ENCODE measurements at places on chromosomes 5 and 9.

- peak; percentile 43 for DNase-seq
These were observed 300.8 kb upstream of the PANK3 start for GRCh38 chr5:168879929-168880328.

GRCh38 chr5:116661419-116661818, 86.8 kb upstream of the SEMA6A start:
- no peak for DNase-seq

DNA sequence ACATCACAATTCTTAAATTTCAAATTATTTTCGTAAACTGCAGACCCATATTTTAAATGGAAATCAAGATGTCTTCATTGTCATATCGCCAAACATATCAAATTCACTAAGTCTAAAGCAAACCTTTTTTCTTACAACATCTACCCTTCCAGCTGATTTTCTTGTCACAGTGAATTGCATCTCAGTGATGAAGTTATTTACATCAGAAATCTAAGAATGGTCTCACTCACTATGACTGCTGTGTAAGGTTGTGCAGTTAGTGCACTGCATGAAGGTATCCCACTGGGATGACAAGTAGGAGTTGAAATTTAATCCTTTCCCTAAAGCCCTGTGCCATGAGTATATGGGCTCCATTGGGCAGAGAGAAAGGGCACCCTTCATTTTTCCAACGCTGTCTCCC, 399.4 kb upstream of the ITGA1 start:
- no peak for DNase-seq

DNA sequence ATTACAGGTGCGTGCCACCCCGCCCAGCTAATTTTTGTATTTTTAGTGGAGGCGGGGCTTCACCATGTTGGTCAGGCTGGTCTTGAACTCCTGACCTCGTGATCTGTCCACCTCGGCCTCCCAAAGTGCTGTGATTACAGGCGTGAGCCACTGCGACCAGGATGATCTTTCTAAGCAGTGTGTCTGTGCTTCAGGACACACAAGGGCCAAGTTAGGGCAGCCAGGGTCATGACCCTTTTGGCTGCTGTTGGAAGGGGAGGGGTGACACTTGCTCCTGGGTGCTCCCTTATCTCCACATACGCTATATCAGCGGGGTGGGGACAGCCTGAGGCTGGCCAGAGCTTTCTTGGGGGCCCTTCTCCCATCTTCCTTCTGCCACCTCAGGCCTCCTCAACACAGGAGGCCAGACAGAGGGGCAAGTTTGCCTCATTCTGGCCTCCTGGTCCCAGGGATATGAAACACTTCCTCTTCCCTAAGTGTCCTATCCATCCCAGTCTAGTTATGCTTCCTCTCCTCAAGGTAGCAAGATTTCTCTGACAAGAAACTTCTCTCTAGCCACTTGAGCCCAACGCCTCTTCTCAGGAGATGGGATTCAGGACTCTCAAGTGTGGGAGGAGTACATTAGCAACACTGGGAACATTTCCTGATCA, 1.9 kb upstream of the ZNF79 start:
- no peak for DNase-seq

DNA sequence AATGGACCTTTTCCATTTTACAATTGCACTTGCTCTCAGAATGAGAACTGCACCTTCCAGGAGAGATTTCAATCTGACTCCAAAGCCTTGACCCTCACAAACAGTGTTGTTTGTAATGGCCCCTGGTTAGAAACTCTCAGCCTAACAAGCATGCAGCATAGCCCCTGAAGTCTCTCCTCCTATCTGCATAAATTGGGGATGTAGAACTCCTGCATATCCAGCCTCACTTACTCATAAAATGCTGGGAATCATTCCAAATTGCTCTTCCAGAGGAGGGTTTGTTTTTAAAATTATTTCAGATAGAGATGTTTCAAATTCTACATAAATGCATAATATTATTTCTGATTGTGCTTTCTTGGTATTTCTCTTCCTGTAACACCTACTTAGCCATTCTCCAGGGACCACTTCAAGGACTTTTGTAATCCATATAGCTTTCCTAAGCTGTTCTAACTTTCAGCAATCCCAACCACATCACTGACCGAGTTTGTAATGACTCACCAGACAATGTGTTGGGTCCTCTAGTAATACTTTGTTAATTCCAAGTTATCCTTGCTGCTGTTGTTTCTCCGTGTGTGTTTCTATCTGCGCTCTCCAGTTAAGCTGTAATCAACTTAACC, 143.8 kb upstream of the CCDC152 start:
- no peak for DNase-seq

DNA sequence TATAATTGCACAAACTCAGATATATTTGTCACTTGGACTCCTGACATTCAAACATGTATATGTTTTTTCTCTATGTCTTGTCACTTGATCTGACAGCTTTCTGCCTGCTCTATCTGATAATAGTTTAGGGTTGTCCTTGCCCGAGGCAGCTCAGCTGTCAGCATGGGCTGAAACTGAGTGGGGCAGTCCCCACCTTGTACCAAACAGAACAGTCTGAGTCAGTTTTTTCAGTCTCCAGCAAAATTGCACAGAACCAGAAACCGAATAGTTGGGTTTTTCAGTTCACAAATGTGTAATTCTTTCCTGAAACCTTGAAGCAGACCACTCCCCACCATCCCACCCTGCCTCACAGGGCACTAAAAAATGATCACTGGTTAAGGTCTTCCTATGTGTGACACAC, 9.5 kb upstream of the HAND1 start:
- DNase-seq = peak; percentile 89

- DNase-seq = peak; percentile 27
These were observed 147.5 kb upstream of the FGF10 start for GRCh38 chr5:44536650-44537260.

GRCh38 chr5:139757727-139758509, 37.7 kb upstream of the PSD2 start:
- DNase-seq = no peak

DNA sequence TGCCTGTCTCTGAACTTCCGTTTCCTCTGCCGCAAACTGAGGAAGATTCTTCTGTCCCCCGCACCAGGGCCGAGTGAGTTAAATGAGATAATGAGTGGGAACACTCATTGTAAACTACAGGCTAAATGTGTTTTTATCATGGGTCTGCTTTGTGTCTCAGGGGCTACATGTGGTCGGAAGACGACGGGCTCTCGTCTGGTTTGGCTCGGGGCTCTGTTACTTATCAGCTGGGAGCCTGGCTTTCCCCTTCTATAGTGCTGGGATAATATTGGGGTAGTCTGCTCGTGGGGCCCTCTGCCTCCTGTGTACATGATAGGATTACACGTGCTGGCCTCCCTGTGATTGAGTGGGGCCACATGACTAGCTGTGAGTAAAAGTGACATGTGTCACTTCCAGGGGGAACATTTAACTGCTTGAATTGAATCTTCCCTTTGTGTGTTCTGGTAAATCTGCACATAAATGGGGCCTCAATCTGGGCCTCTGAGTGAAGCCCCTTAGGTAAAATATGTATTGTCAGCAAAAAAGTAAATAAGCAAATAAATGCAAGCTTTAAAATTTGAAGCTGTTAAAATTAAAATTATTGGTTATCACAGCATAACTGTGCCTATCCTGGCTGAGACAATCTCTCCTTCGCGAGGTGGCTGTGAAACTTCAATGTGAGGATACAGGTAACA, 86.9 kb upstream of the SH3PXD2B start:
- no peak for DNase-seq

DNA sequence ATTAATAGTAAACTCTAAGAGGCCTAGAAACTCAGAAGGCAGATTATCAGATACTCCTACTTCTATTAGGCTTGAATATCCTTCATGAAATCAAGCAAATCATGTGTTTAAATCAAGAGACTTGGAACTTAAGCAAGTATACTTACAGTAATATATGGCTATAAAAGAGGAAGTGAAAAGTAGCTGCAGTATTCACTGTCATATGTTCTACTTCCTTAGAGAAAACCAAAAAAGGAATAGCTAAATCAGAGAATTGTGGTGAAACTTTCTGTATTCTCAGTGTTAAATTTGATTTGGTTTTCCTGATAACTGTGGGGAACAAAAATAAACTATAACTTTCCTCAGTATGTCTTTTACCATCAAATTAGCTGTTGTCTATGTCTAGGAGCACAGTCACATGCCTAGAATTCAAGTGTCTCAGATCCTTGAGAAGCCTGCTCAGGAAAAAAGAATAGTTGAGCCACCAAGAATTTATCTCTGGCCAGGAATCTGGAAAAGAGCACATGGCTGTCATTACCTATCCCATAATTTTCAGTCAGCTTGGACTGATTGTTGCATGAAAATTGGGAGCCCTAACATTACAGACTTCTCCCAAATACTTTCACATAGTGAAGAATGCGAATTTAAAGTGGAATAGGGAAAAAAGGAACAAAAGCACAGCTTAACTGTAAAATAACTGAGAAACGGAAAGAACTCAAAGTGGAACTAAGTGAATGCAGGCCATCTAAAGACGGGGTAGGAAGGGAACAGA, 1.7 kb downstream of the FKBP15 start:
- peak; percentile 42 for DNase-seq

GRCh38 chr5:112983363-112983762, 6.8 kb downstream of the DCP2 start:
- no peak for DNase-seq

DNA sequence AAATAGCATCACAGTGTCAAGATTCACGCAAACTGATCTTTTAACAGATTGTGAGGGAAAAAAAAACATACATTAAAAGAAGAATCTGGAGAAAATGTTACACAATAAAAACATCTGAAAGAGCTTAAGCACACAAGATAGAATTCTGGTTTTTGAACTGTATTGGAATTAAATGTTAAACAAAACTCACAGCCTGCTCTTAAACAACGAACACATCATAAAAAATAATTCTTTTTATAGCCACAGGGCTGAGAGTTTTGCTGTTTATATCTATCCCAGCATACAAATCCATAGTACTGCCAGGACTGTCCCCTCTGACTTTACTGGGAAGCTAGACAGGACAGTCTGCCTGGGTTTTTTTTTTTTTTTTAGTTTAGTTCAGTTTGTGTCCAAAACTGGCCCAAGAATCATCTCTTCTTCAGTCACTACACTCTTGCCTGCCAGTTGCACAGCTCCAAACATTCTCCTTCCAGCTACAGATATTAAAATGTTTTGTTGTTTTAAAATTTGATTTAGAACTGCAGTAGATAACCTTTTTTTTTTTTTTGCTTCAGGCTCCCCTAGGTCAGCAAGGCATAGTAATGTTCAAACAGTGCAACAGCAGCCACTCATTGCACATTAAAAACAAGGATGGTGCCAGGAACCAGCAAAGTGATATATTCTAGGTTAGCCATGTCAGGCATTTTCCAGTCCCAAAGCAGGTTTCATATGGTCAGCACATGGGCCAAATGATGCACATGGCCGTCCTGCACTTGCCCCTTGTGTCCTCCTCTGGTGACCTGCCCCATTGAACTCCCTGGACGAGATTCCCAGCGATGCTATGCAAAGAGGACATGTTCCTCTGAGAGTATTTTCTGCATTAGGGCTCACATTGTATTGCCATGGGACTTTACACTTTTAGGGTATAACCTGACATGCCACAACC, 173.6 kb downstream of the ARL15 start:
- no peak for DNase-seq

DNA sequence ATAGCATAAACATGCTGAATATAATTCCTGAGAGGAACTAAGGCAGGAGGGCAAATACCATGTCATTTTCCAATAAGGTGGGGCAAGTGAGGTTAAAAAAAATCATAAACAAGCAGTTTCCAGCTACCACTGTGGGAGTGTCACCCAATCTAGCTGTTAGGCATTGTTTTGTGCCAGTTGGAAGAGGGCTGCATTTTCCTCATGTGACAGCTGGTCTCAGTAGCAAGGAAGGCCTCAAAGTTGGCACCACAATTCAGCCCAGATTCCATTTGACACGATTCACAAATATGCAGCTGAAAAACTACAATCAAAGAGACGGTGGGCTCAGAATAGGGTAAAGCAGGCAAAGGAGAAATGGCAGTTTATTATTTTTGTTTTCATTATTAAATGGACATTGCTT, 636.1 kb downstream of the KIF4B start:
- no peak for DNase-seq

DNA sequence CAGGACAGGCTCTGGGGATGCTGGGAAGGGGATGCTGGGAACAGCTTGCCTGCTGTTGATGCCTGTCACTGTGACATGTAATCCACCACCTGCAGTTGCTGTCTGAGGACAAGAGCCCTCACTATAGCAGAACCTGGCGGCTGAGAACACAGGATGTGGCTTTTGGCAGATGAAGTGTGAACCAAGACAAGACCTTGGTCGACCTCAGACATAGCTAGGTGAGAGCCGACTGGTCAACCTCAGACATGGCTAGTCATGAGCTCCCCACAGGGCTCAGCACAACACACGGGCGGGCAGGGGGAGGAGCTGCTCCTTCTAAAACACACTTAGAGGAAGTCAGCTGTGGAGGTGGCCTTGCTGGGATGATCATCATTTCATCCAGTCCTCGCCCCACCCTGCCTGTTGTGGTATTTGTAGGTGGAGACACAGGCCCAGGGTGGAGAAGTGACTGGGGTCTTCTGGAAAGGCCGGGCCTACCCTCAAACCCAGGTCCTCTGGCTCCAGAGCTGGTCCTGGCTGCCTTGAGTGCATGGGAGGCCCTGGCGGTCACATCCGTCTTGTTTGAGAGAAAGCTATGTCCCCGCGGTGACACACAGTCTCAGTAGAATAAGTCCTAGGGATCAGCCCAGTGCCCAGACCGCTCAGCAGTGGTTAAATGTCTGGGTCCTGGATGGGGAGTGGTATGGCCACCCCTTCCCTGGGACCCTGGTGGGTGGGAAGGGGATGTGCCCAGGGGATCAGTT, 6.1 kb downstream of the SUSD3 start:
- peak; percentile 93 for DNase-seq

- DNase-seq = no peak
These were observed 76.2 kb upstream of the ZFAND5 start for GRCh38 chr9:72440992-72441847.

DNA sequence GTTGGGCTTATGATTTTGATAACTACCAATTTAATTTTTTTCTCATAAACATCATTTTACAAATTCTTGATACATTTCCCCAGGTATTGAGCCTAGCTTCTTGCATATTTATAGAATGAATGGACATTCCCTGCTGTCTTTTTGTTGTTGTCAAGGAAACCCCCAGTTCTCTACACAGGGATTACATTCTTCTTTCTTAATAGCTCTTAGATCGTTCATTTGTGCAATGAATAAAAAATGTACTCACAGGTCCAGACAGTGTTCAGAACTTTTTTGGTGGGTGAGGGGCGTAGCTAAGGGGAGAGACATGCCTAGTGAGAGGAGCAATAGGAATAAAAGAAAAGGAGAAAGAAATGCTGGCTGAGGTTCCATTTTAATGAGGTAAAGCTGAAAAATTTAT, 58.6 kb downstream of the VCAN start:
- no peak for DNase-seq

DNA sequence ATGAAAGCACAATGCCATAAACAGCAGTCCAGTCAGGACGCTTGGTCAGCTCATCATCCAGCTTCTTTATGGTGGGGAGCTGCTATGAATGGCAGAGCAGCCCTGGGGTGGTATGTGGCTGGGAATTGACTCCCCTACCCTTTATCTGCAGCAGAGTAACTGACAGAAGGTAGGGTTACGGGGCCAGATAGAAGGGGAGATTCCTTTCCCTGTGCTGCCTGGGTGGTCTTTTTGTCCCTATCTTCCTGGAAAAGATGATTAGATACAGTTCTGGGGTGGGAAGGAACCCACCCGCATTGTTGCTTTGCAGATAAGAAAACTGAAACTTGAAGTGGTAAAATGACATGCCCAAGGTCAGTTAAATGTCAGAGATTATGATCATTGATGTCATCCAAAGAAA, 405.5 kb downstream of the ARHGEF28 start:
- DNase-seq = no peak
